Activated T-helper 17 cell treated with anti-CD3 and anti-CD28 coated beads, Interleukin-2, amount 50 U/mL, for 72 hours (primary cell): ENCODE measurements at places on chromosomes 1 and 21. TPM values are rescaled to one million over a fixed set of nuclear protein-coding genes. Genes with fewer than 3 reads are reported as not detected.

Gene POLR3C
- 22.2 TPM for total RNA-seq

Gene ACTL8
- 0.28 TPM for total RNA-seq

Gene PEX19
- total RNA-seq: 48.3 TPM

Gene TMEM79
- 13.7 TPM for total RNA-seq

Gene HEYL
- total RNA-seq: 0.40 TPM

Gene TMEM269
- total RNA-seq: 2.8 TPM

Gene HCRTR1
- total RNA-seq: not detected

Gene ST6GALNAC3
- total RNA-seq: 0.30 TPM

Gene PKLR
- not detected for total RNA-seq

Gene IFFO2
- 17.0 TPM for total RNA-seq

Gene SLC5A9
- not detected for total RNA-seq

Gene FCRL2
- total RNA-seq: not detected

Gene LRRC52
- total RNA-seq: not detected

- no peak for ATAC-seq
Measured at GRCh38 chr1:159929155-159930051, 4.1 kb upstream of the TAGLN2 start.

- no peak for ATAC-seq
Measured at GRCh38 chr1:52862666-52863458, 20.3 kb downstream of the ZYG11A start.

DNA sequence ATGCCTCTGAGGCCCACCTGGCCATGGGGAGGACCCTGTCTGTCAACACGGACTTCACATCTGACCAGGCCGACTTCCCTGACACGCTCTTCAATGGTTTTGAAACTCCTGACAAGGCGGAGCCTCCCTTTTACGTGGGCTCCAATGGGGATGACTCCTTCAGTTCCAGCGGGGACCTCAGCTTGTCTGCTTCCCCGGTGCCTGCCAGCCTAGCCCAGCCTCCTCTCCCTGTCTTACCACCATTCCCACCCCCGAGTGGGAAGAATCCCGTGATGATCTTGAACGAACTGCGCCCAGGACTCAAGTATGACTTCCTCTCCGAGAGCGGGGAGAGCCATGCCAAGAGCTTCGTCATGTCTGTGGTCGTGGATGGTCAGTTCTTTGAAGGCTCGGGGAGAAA, 101.8 kb downstream of the ADARB1 start:
- ATAC-seq: no peak

GRCh38 chr1:183106746-183107145, 79.3 kb upstream of the LAMC2 start:
- ATAC-seq: no peak

GRCh38 chr1:33237579-33237978, 18.7 kb upstream of the ZNF362 start:
- ATAC-seq: peak; percentile 75

DNA sequence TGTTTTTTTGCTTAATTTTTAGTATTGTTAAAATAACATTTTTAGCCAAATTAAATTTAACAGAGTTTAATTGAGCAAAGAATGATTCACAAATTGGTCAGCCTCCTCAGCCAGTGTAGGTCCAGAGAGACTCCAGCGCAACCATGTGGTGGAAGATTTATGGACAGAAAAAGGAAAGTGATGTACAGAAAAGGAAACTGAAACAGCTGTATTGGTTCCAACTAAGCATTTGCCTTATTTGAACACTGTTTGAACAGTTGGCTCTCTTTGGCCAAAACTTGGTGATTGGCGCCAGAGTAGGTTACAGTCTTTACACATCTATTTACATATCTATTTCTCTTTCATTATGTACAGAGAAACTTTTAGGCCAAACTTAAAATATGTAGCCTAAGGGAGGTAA, 19.4 kb downstream of the RPS6KC1 start:
- peak; percentile 59 for ATAC-seq

DNA sequence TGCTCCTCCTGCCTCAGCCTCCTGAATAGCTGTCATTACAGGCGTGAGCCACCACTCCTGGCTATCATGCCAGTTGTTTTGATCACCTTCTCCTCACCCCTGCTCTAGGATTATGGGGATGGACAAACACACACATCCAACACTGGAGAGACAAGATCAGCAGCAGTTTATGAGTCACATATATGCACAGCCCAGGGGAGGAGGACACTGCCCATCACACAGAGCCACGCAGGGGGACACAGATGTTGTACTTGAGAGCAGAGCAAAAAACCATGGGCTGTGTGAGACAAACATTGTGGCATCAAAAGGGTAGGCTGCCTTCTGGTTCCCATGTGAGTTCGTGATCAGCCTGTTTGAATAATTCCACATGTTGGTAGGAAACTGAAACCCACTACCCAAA, 32.1 kb downstream of the EDARADD start:
- ATAC-seq: no peak

GRCh38 chr1:94627771-94628498, 86.4 kb upstream of the F3 start:
- no peak for ATAC-seq

DNA sequence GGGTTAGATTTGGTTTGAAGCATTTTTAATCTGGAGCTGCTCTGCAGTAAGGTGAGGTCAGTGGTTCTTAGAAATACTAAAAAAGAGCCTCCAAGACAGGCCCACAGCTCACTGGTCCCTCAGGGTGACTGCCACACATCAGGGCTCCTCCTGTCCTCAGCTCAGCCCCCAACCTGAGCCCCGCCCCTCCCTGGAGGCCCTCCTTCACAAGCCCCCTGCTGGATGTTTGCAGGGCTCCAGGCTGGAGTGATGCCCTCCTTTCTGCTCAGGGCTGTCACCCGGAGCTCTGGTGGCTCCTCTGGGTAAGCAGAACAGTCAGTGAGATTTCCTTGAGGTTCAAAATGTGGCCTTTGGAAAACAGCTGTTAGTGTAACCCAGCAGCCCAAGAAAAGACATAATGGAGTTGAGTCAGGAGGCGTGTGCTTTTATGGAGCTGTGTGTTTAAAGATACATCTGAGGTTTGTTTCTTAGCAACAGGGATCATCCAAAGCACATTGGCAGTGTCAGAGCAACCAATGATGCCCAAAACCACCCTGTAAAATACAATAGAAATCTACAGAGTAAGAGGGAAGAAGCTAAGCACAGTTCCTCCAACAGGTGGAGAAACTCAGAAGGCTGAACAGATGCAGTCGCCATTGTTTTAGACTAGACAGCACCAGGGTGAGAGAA, 21.4 kb downstream of the STUM start:
- ATAC-seq: no peak

DNA sequence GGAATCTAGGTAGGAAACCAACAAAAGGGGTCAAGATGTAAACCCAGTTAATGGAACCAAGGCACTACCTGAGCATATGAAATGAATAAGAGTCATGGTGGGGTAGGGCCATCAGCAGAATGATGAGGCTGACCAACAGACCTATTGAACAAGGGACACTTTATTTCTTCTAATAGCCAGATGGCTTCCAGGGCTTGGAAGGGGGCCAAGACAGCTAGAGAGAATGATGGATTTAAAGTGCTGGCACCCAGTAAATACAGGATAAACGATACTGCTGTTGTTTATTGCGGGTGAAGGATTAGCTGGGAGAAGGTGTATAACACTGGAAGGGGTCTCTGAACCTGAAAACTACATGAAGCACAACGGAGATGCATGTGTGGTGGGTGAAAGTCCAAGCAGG, 15.6 kb downstream of the DDAH1 start:
- no peak for ATAC-seq

- ATAC-seq: no peak
Measured at GRCh38 chr1:43495204-43495603, 35.5 kb upstream of the PTPRF start.

DNA sequence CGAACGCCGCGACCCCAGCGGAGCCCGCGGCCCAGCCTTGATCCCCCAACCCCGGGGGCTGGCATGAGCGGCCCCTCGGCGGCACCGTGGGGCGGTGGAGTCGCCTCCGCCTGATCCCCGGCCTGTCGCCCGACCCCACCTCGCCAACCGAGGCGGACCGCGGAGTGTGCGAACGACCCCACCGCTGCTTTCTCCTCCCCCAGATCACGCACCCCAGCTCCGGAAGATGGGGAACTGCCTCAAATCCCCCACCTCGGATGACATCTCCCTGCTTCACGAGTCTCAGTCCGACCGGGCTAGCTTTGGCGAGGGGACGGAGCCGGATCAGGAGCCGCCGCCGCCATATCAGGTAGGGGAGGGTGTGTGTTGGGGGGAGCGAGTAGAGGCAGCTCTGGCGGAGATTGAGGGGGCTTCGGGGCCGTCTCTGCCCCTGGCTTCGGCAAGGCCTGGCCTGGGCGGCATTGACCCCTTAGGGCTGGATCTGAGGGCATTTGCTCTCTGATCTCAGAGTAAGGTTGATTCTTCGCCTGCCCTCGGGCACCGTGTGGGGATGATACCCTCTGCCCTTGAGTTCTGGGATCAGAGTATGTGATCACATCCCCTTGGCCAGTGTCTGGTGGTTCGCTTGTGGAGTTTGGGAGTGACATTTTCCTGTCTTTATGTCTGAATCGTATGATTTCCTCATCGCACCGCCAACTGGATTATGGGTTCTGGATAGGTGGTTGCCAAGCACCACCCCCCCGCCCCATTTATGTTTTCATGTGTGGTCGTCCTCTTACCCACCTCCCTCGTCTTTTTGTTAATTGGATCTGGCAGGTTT, 668 bp downstream of the RNF11 start:
- peak; percentile 32 for ATAC-seq

DNA sequence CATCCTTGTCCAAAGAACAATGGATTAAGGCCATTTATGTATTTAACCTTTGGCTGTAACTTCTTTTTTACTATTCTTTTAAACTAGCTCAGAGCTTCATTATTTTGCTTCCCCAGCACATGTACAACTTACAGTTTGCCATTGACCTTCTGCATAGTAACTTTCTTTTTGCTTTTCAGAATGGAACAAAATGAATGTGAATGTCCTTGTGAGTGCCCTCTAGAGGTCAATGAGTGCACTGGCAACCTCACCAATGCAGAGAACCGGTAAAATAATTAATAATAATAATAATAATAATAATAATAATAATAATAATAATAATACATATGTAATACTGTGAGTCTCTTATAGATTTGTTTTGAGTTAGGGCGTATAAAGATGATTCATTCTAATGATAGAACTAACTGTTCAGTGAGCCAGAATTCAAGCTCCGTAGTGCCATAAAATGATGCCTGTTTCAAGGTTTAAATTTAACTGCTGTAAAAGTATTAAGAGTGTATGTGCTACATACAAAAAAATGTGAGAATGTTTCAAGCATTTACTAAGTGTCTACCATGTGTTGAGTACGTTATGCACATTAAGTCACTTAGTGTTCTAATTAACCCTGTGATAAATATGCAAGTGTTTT, 69.0 kb upstream of the RAVER2 start:
- no peak for ATAC-seq

GRCh38 chr1:97084546-97084945, 363.0 kb downstream of the PTBP2 start:
- ATAC-seq: no peak

- no peak for ATAC-seq
Measured at GRCh38 chr1:71964188-71964587, 318.2 kb downstream of the NEGR1 start.

- no peak for ATAC-seq
Measured at GRCh38 chr21:33133892-33134291, 64.0 kb downstream of the OLIG1 start.

- ATAC-seq: no peak
Measured at GRCh38 chr1:58047265-58047858, 499.2 kb downstream of the OMA1 start.

- ATAC-seq: no peak
Measured at GRCh38 chr1:222950892-222951291, 136.1 kb downstream of the DISP1 start.

DNA sequence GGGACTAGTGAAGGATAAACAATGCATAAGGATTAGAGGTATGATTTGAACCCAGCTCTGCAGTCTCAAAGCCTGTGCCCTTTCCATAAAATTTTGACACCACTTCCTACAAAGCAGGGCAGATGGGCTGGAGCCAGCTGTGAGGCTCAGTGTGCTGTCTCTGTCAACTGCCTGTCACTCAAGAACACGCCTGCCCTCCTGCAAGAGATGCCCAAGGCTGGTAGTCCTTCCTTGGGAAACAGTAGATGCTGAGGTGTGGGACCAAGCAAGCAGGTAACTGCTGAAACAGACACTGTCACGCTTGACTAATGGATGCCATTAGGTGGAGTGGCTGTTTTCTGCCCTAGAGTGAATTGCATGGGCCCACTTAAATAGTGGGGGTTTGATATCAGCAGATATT, 402.0 kb downstream of the PTPRU start:
- no peak for ATAC-seq

GRCh38 chr21:42991992-42992740, 17.8 kb downstream of the PKNOX1 start:
- no peak for ATAC-seq

GRCh38 chr1:215059947-215060346, 22.6 kb upstream of the KCNK2 start:
- no peak for ATAC-seq

DNA sequence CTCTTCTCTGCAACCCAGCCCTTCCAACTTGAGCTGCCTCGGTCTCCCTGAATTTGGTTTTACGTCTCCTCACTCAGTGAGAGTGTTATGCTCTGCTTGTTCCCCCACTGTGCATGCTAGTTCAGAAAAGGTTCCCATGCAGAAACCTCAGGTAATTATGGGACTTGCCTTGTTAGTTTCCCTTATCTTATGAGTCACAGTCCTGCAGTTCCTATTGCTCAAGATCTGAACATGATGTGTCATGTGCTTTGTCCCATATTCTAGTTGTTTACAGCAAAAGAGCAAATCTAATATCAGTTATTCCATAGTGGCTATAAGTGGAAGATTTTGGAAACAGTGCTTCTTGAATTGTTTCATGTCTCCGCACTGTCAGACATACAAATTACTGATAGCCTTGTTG, 74.4 kb downstream of the DUSP10 start:
- peak; percentile 82 for ATAC-seq

DNA sequence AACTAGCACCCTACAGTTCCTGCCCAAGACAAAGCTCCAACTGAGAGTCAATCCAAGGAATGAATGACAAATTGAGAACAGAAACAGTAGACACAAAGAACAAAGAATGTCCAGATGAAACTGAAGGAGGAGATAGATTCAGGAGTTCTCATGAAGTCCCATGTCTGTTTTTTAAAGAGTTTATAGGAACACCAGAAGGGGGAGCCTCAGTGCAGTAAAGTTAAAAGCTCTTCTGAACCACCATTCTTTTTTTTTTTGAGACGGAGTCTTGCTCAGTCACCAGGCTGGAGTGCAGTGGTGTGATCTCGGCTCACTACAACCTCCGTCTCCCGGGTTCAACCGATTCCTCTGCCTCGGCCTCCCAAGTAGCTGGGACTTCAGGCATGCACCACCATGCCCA, 323.6 kb downstream of the MRPL39 start:
- ATAC-seq: no peak

- no peak for ATAC-seq
Measured at GRCh38 chr1:42315500-42315899, 19.5 kb downstream of the FOXJ3 start.

GRCh38 chr1:19074361-19074901, 118.0 kb upstream of the IFFO2 start:
- peak; percentile 88 for ATAC-seq

GRCh38 chr1:18673976-18674375, 43.3 kb downstream of the PAX7 start:
- ATAC-seq: no peak
